Stimulated activated CD8-positive, alpha-beta memory T cell treated with anti-CD3 and anti-CD28 coated beads, Interleukin-7, amount 100 ng/mL, for 1 hour (primary cell): ENCODE measurements at places on chromosomes 12 and 14.

DNA sequence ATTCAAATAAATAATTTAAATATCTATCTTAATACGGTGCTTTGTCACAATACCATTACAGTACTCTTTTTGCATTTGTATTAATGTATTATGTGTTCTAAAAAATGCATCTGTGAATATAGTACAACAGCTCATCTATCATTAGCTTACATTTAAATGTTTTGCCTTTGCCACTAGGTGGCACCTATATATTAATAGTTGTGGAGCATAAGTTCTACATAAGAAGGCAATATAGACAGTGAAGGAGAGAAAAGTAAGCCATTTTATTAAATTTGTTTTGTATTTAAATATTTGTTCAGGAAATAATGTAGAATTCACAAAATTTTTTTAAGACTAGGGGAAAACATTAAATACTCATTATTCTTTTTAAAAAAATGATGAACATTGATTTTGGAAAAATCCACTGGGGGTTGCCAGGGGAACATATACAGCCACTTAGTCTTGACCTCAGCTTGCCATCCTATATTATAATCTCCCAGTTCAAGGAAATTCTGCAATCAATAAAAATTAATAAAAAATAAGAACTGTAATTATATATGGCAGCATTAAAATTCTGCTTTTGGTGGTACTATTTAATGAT lies 9.8 kb downstream of the CCER1 start:
- no peak for DNase-seq

GRCh38 chr12:3598896-3599860 lies 108.2 kb downstream of the PRMT8 start:
- DNase-seq, result no peak

DNA sequence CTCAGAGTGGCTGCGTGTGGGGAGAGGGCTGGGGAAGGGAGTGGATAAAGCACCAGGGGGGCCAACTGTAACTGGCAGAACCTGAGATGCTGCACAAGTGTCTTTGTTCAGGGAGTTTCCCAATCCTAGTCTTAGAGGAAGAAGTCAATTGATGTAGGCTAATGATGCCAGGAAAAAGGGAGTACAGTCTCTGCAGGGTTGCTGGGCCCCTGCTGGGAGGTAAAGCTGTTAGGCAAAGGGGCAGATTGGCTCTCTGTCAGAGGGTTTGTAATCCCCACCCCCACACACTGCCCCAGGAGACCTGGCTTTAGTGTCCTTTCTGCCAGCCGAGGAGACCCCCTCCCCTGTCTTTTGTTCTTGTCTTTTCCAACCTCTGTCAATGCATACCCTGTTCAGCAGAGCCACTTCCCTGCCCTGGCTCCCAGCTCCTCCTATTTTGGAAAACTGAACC lies 178.4 kb downstream of the KCNA5 start:
- DNase-seq, result no peak

GRCh38 chr12:77349689-77350370 lies 284.5 kb upstream of the E2F7 start:
- no peak for DNase-seq

- DNase-seq, result no peak
These were observed 35.3 kb downstream of the MIPOL1 start for GRCh38 chr14:37232907-37233481.

GRCh38 chr12:52350021-52350620 lies 17.2 kb downstream of the KRT85 start:
- DNase-seq, result no peak

- DNase-seq, result no peak
These were observed 4.6 kb downstream of the TEAD4 start for GRCh38 chr12:2963760-2964292.

GRCh38 chr14:96168581-96168980 lies 36.1 kb upstream of the BDKRB2 start:
- DNase-seq, result no peak

- no peak for DNase-seq
These were observed 53.8 kb upstream of the NPFF start for GRCh38 chr12:53560912-53561589.

- DNase-seq, result no peak
These were observed 11.5 kb downstream of the MAGOHB start for GRCh38 chr12:10601860-10602259.

DNA sequence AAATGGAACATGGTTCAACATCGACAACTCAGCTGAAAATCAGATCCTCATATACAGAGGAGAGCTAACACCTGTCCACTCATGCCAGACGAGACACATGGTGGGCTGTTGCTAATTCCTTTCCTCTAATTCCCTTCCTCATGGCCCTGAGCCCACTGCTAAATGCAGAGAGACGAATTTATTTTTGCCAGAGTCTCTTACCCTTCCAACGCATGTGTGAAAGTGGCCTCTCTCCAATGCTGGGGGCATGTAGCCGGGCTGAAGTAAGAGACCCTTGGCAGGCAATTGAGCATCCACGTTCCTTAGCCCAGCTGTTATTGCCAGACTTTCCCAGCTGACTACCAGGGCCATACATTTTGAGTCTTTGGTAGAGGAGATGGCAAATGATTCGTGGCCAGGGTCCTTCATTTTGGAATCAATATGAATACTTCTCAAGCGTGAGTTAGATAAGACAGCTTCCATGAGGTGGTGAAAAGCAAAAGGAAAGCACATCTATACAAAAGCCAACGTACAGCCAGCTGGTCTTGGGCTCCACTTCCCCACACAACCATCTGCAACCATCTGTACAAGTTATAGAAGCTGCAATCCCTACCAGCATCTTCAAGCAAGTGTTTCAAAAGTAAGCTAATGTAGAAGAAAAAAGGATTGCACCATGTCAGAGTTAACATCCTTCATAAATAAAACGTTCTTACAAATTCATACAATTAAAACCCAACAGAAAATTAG lies 28.6 kb downstream of the CORO1C start:
- no peak for DNase-seq

DNA sequence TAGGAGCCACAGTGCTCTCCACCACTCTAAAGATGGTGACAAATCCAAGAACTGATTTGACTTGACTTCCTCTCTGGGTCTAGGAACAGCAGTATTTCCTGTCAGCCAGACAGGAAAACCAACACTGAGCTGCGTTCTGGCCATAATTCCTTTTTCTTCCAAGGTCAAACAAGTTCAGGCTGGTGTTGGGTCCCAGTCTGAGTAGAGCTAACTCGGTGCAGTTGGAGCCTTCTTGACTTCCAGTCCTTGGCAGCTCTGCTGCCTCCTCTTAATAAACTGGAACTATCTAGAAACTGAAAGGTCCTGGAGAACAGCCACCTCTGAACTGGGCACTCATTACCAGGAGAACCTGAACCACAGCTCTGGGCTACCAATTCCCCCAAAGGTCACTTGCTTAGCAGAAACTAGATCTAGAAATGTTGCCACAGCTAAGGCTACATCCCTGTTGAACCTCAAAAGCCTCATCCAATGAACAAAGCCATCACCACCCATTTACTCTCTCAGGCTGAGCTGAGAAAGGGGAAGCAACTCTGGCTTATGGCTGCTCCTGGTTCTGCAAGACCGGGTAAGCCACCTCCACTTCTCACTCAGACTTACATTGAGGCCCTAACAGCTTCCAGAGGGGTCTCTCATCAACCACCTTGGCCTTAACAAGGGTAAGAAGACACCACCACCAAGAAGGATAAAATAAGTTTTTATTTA lies 27.7 kb downstream of the MAX start:
- no peak for DNase-seq

GRCh38 chr12:128861226-128862016 lies 8.1 kb downstream of the GLT1D1 start:
- no peak for DNase-seq
